ENCODE measurements at places on chromosomes 3 and 15.

GRCh38 chr3:187743195-187744141, 1.8 kb downstream of the BCL6 start:
- peak; percentile 95 for DNase-seq

DNA sequence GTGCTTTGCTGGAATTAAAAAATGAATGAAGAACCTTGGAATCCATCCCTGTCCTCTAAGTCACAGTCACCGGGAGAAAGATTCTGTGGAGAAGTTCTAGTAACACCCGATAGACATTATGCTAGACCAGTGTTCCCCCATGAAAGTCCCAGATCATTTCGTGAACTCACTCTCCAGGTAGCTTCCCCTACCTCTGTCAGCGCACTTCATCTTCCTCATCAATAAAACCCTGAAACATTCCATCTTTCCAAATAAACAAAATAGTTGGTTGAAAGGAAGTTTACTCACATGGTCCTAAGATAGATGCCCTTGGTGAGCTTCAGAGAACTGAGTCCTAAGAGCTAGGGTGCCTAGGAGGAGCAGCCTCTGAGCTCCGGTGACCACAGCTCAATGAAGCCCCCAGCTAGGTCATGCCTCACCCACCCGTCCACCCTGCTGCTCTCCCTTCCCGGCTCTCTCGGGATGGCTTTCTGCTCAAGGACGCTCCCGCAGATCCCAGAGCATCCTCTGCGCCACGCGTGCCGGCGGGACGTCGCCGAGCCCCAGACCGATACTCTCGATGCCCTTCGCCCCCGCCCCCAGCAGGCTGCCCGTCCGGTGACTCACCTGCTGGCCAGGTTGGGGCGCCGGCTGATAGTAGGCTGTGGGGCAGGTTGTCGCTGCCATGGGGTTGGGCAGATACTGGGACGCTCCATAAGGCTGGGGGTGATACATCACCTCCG, 776 bp downstream of the VGLL3 start:
- DNase-seq: peak; percentile 84

DNA sequence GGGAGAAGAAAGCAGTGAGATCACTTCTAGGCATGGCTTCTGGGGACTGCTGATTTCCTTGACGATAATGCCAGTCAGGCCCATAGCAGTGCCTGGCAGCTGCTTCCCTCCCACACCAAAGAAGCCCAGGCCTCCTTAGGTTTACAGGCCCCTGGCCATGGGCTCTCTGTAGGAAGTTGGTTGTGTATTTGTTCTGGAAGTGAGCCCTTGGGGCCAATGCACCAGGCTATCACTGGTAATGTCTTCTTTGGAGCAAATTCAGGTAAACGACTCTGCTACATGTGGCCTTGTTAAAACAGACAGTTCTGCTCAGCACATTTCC, 89.3 kb downstream of the CCNL1 start:
- DNase-seq: no peak

- DNase-seq: peak; percentile 78
Measured at GRCh38 chr3:126537730-126538281, 13.9 kb downstream of the CHST13 start.

GRCh38 chr3:150557725-150558124, 11.1 kb downstream of the EIF2A start:
- no peak for DNase-seq
